ENCODE measurements at places on chromosomes 6 and 20. TPM values are rescaled to one million over a fixed set of nuclear protein-coding genes. Genes with fewer than 3 reads are reported as not detected.

- ATAC-seq = no peak
Measured at GRCh38 chr6:145689529-145689928, 45.8 kb downstream of the EPM2A start.

DNA sequence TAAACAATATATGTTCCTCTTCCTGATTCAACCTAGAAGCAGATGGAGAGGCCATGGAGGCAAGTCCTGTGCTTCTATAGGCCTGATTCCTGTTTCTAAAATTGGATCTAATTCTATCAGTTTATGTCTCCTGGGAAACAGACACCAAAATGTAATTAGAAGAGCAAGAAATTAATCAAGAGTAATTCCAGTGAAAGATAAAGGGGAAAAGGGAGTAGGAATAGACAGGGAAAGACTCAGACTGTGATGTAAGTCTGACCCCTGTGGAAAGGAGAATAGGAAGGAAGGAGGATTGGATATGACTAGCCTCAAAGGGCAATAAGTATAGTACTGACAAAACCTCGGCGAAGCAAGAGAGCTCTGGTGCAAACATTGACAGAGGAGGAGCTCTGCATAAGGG is 33.9 kb upstream of the FBXO30 start:
- ATAC-seq = no peak

DNA sequence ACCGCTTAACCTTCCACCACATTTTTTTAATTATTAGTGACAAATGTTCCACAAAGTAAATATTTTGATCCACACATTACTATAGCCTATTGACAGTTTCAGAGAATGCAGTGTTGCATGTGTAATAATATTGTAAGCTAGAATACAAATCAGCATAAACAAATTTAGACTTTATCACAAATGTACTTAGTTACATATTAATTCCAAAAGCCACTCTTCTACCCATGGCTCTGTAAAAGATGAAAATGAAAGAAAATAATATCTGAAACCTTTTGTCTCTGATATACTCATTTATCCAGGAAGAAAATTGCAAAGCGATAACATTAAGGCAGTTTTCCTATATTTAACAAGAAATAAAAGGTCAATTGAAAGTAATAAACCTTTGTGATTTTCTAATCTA is 954.0 kb upstream of the MAN1A1 start:
- ATAC-seq = no peak

DNA sequence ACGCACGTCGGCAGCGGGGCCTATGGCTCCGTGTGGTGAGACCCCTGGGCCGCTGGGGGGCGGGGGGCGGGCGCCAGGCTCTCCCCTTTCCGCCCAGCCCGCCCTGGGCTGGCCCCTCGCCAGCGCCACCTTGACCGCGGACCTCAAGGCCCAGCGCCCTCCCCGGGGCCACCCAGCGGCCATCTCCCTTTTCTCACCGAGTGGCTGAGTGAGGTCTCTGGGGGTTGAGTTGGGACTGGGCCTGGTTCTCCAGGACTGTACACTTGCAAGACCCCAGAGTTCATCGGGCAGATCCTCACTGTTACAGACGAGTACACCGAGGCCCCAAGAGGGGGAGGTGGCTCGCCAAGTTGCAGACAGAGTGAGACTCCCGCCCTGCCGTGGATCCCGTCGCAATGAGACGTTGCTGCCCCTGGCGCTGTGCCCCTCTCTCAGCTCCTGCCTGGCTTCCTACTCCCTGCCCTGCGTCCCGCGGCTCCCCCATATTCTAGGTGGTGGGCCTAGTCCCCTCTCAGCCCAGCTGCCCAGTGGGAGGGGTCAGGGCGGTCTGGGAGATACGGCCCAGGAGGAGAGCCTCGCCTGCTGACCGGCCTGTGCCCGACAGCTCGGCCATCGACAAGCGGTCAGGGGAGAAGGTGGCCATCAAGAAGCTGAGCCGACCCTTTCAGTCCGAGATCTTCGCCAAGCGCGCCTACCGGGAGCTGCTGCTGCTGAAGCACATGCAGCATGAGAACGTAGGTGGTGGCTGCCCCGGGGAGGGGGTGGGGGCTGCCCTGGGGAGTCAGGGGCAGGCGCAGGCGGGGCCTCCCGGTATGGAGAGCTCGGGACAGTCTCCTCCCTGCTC is 576 bp downstream of the MAPK13 start:
- ATAC-seq = peak; percentile 29

DNA sequence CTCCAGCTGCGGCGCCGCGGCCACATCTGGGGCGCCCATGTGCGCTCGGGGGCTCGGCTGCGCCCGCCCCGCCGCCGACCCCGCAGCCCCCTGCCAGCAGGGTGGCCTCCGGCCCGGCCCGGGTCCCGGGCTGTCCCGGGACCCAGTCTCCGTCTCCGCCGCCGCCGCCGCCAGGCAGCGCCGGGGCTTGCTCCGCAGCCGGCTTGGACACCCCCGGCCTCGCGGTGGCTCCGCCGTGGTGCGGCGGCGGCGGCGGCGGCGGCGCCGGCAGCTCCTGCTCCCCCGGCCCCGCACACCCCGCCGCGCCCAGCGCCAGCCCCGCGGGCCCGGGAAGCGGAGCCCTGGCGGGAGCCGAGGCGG is 219 bp downstream of the ISM1 start:
- ATAC-seq = peak; percentile 24

- ATAC-seq = no peak
Measured at GRCh38 chr6:167833396-167833763, 6.7 kb downstream of the AFDN start.

DNA sequence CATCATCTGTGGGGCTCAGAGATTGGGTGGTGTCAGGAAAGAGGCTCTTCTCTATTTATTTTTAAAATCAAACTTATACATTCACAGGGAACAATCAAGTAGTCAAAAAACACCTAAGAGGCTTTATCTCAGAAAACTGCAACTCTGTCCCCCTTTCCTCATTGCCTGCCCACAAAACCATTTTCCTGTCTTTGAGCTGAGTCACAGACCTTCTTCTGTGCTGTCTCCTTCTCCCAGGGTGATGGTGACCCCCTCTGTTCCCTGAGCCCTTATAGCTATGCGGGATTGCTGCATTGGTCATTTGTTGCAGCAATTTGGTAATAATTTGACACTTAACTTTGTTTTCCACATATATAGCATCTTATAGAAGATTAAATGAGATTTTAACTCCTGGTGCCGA is 195.2 kb upstream of the PROKR2 start:
- no peak for ATAC-seq

DNA sequence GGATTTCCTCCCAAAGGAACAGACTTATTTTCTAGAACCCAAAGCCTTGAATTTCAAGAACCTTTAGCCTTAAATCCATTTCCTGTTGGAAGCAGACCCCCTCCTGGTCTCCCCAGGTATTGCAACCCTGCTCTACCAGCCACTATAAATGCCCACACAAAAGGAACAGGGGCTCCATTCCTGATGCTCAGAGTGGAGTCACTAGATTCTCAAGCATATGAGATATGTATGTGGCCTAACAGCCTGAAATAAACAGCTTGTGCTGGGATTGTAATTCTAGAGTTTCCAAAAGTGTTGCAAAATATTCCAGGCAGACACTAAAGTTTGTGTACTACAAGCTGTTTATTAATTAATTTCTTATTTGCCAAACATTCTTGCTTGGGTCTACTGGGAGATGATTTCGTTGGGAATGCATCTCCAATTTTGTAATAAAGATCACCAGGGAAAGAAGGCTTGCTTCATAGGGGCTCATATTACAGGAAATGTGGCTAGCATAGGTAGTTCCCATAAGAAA is 44.8 kb downstream of the RIPOR3 start:
- peak; percentile 69 for ATAC-seq

GRCh38 chr6:125743604-125744003 is 5.8 kb upstream of the HEY2 start:
- ATAC-seq = no peak

- peak; percentile 78 for ATAC-seq
Measured at GRCh38 chr6:56693246-56693607, 50.5 kb upstream of the DST start.

DNA sequence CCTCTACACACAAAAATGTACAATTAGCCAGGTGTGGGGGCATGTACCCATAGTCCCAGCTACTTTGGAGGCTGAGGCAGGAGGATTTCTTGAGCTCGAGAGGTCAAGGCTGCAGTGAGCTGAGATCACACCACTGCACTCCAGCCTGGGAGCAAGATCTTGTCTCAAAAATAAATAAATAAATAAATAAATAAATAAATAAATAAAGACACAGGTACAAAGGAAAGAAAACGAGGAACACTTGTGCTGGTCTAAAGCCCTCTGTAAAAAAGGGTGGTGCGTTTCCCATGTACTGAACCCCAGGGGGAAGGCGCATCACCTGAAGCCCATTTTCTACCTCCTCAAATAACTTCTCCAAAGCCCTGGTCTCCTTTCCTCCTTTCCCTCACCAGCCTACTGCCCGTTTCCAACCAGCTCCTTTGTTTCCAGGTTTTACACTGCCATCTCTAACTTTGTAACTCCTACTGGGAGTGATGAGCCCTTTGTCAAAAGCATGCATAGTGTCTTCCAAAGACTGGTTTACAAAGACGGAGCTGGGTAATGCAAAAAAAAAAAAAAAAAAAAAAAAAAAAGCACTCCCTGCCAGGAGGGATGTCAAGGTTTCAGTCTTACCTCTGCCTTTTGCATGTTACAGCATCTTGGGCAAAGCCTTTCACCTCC is 81.5 kb upstream of the SOX4 start:
- no peak for ATAC-seq

GRCh38 chr20:25495189-25495824 is 87.8 kb downstream of the GINS1 start:
- ATAC-seq = no peak

GRCh38 chr20:49769048-49769581 is 43.5 kb upstream of the SLC9A8 start:
- no peak for ATAC-seq

DNA sequence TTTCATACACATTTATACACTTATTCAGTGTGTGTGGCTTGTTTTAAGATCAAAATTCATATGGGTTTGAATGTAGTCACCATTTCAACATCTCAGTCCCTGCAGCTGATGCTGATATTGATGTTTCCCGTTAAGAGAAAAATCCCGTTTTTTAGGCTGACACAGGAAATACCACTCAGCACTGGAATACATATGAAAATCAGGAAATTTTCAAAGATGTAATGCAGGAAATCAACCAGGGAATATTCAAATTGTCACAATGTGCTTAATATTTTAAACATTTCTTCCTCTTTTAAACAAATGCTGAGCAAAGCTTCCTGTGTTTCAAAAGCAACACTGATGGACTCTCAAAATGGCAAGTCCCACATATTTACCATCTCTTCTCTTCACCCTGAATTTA is 94.5 kb upstream of the MARCKS start:
- no peak for ATAC-seq

- ATAC-seq = no peak
Measured at GRCh38 chr20:52746770-52747169, 225.4 kb upstream of the TSHZ2 start.

DNA sequence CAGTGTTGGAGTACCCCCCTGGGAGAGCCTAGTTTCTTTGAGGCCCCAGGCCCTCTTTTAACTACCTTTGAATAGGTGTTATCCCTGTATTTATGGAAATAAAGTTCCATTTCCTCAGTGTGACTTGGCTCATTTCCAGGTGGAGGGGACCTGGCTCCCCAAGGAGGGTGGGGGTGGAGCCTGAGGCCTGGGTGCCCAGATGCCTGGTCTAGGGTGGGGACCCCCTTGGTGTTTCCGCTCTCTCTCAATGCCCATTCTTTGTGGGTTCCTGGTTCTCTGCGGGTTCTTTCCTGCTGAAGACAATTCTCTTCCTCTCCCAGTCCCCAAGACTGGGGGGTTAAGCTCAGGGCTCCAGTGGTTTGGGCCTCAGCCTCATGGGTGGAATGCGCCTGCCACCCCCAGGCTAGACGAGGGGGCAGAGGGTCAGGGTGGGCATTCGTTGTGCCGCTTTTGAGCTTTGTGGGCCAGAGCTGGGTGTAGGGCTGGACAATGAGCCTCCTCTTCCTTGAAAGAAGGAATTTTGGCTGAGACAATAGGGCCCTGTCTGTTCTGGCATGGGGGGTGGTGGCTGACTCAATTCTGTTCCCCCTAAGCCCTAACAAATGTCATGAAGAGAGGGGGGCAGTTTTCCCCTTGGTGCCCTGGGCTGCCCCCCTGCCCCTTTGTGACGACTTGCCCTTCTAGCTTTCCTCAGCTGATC is 686 bp upstream of the EGFL8 start:
- ATAC-seq = peak; percentile 46

DNA sequence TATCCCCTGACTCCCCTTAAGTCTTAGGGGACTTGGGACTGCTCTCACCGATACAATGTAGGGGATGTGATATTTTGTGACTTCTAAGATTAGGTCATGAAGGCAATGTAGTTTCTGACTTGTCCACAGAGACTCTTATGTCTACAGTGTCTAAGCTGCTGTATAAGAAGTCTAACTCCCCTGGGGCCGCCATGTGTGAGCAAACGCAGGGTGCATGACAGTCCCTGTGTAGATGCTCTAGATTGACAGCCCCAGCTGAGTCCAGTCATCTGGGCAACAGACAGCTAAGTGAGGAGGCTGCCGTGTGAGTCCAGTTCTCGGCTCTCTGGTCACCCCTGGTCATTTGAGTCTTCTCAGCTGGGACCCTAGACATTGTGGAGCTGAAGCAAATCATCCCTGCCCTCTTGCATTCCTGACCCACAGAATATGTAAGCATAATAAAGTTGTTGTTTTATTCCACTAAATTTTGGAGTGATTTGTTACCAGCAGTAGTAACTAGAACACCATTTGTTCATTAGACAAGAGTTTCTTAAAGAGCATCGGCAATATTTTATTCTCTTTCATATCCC is 743.3 kb upstream of the CHD6 start:
- ATAC-seq = no peak

DNA sequence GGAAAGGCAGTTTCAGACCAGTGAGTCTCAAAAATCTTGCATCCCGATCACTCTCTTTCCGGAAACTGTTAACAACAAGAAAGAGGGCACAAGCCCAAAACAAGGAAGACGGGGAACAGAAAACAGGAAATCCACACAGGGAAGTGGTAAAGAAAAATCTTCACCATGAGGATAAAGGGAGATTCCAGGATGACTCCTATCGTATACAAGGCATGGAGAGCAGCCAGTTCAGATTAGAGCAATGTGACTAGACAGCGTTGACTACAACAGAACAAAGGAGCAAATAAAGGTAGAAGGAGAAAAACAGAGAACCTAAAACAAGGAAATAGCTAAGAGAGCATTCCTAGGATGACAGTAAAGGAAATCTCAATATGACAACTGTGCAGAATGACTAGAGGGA is 26.5 kb downstream of the VNN1 start:
- ATAC-seq = no peak

DNA sequence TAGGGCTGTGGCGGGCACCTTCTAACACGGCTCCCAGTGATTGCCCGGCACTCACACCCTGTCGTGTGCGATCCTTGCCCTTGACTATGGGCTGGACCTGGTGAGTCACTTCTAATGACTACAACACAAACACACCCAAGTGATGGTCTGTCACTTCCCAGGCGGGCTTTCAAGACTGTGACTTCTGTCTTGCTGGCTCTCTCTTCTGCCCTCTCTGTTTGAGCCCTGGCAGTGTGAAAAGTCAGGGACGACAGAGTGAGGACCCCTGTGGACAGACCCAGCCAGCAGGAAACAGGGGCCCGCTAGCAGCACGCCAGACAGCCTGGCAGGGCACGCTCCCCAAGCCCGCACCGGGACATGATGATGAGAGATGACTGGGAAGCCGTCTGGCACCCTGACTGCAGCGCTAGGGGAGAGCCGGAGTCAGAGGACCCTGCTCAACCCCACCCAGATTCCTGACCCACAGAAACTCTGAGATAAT is 43.0 kb downstream of the KIF16B start:
- no peak for ATAC-seq

Gene KCNG1
- total RNA-seq = 0.40 TPM

Gene MUC22
- not detected for total RNA-seq

Gene UNC93A
- total RNA-seq = not detected

Gene SRXN1
- total RNA-seq = 38.6 TPM

Gene OTOR
- not detected for total RNA-seq

Gene VEGFA
- 42.7 TPM for total RNA-seq

Gene RUNX2
- 0.54 TPM for total RNA-seq

Gene C6orf118
- 0.27 TPM for total RNA-seq

Measured in gastroesophageal sphincter (tissue), 4 donors.